ENCODE measurements at places on chromosomes 7 and 10.

- no peak for DNase-seq
These were observed 56.8 kb upstream of the SVIL start for GRCh38 chr10:29691564-29692072.

DNA sequence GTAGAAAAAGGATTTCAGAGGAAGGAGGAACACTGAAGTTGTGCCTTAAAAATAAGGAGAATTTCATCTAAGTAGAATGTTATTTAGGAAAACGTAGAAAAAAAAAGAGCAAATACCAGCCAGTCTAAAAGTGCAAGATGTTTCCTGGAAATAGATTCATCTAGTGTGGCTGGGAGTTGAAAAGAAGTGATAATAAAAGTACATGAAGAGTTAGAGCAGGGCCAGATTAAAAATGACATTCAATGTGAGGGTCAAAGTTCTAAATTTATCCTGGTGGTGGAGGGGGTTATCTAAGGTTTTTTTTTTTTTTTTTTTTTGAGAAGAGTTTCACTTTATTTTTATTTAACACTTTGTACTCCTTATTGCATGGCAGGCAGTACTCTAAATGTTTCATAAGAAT lies 289.3 kb downstream of the MDFIC start:
- no peak for DNase-seq

DNA sequence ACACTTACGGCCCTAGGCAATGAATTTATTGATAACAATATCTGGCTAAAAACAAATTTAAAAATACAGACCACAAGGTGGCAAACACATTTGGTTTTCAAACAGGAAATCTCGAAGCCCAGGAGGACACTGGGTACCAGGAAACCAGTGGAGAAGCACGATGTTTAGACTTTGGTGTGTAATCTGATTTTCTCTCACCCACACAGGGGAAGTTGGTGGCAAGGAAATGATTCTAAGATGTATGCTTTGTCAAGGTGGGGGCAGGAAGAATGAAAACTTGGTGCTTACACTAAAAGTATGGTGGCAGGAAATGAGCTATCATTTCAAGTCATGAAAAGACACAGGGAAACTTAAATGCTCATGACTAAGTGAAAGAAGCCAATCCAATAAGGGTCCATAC lies 113.2 kb upstream of the ANKRD1 start:
- no peak for DNase-seq

GRCh38 chr7:117955046-117955445 lies 81.8 kb upstream of the CTTNBP2 start:
- DNase-seq = no peak

DNA sequence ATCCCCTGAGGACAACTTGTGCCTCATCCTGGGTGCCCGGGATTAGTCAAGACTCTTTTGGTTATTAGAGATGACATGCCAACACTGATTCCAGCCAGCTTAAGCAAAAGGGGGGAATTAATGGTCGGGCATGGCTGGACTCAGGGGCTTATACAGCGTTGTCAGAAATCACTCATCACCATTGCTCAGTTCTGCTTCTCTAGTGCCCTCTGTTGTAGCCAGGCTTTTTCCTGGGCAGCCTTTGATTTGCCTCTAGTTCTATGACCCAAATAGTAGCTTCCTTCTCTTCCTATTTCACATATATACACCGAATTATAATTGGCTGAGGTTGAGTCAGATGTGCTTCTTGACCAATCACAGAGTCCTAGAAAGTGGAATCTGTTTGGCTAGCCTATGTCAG lies 192.0 kb upstream of the HABP2 start:
- DNase-seq = no peak

- no peak for DNase-seq
These were observed 190.9 kb downstream of the VTI1A start for GRCh38 chr10:112637901-112638300.

DNA sequence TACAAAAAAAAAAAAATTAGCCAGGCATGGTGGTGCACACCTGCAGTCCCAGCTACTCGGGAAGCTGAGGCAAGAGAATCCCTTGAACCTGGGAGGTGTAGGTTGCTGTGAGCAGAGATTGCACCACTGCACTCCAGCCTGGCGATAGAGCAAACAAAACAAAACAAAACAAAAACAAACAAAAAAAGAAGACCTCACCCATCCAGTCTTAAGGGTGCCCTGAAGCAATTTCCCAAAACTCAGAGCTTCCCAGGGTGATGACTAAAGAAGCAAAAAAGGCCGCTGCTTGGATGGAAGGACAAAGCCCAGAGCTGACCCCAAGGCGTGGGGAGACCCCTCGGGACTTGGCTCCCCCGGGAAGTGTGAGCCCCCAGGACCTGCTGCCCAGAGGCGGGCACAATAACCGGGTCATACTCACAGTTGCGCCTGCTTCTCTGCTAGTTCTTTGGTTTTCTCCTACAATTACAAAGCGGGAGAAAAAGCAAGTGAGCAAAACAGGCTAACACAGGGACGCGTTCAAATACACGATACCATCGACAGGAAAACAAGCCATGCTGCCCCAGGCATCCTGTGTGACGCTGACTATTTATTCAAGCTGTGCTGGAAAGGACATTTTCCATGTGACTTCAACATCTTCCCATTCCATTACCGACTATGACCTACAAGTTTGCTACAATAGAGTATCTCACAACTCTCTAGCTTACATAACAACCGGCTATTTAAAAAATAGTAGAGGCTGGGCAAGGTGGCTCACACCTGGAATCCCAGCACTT lies 29.9 kb downstream of the PAPOLB start:
- no peak for DNase-seq

- DNase-seq = no peak
These were observed 661.2 kb downstream of the AUTS2 start for GRCh38 chr7:70259502-70259901.

DNA sequence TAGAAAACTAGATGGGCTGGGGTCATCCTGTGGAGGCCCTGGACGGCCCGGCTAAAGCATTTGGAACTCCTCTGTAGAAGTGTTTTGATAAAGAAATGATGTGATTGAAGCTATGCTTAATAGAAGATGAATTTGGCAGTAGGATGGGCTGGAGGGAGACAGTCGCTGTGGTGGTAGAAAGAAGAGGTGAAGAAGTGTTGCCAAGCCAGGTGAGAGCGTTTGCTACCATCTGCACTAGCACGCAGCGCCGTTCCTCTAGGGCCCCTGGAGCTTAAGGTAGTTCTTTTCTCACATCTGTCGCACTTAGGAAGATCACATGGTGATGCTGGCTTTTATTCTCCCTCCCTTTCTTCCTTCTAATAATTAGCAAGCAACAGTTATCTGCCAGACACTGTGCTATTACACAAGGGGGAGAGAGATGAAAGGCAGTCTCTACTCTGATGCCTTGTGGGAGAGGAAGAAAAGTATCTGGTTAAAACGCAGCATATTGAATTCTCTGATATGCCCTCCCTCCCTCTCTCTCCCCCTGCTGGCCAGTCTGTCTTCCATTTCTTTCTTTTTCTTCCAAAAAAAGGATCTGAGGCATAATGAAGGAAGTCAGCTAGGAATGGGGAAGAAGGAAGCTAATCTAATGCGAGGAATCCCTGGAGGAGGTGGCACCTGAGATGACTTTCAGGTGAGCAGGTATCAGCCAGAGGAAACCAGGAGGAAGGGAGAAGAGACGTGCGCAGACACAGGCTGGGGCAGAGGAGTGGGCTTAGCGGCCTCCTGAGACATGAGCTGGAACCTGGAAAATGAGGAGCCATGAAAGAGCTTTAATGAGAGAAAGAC lies 162.3 kb upstream of the KLF14 start:
- peak; percentile 70 for DNase-seq

- DNase-seq = no peak
These were observed 58.1 kb downstream of the ITGA8 start for GRCh38 chr10:15661574-15661973.

DNA sequence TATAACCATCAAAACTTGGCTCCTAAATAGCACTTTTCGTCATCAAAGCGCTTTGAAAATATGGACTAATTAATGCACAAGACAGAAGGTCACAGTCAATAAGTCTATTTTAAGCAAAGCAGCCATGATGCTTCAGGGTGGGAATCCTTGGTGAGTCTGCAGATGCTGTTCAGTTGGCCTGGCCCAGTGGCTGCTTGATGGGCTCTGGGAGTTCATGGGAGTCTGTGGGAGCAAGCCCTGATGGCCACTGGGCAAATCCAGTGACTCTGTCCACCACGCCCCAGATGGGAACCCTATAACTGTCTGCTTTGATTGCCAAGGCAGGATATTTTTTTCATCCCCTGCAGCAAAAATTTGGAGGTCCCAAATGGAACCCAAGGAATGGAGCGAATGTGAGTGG lies 95.7 kb upstream of the CTBP2 start:
- no peak for DNase-seq

- no peak for DNase-seq
These were observed 80.5 kb downstream of the ELAPOR2 start for GRCh38 chr7:86978808-86979506.

GRCh38 chr10:127755753-127756152 lies 18.8 kb downstream of the FOXI2 start:
- DNase-seq = peak; percentile 83

DNA sequence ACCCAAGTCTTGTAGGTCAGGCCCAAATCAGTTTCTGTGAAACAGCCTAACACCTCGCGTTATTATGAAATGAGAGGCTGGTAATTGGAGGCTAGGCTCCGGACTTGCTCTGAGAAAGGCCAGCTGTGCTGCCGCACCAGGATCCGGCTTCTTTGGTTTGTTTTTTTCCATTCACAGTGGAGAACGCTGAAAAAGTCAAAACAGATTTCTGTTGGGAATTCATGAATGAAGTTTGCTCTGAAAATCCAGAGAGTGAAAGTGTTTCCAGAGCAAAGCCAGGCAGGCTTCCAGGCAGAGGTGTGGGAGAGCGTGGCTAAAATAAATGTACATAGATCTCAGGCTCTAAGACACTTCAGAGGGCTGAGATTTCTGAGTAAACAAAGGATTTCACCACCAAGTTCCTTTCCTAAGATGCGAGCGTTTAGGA lies 240.1 kb downstream of the TRIL start:
- no peak for DNase-seq

- no peak for DNase-seq
These were observed 405.5 kb upstream of the C7orf33 start for GRCh38 chr7:148185041-148185440.

DNA sequence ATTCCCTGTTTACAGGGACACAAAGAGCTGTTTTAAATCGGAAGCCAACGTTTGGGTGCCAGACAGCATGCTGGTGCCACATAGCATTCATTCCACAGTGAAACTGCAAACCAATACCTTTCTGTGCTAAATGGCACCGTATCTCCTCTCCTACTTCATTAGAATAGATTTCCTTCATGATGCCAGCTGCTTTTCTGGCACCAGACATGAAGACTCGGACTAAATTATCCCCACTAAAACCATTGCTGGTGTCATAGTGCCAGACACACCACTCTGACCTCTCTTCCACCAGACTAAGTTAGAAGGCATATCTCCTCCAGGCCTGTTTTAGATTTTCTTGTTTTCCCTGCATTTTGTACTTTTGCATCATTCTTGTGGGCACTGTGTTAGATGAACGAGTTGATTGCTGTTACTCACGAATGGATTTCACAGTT lies 155.1 kb downstream of the ETV1 start:
- no peak for DNase-seq

DNA sequence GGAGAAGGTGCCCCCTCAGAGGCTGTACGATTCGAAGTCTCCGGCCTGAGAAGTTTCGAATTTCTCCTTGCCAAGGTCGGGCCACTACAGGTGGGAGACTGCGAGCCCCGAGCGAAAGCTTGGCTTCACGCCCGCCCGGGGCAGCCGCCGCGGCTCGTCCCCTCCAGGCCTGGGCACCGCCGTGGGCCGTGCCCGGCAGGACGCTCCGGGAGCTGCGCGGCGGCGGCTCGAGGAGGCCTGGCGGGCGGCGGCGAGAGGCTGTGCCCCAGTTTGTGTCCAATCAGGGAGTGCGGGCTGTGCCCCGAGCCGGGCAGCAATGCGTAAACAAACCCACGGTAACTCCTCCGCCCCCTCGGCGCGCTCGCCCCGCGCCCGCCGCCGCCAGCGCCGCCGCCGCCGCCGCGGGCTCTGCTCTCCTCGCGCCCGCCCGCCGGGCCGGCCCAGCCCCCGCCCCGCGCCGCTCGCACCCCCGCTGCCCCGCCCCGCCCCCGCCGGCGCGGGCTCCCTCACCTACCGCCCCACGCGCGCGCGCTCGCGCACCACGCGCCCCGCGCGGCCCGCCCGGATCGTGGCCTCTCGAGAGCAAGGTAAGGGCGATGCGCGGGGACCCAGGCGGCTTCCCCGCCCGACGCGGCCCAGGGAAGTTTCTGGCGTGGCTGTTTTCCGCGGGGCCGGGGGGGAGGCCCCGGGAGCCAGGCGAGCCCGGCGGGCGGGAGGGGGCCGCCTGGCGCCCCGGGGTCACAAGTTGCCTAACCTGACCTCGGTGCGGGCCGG lies 57.8 kb upstream of the PCGF5 start:
- peak; percentile 23 for DNase-seq

- no peak for DNase-seq
These were observed 104.2 kb downstream of the CTTNBP2 start for GRCh38 chr7:117769085-117769484.

DNA sequence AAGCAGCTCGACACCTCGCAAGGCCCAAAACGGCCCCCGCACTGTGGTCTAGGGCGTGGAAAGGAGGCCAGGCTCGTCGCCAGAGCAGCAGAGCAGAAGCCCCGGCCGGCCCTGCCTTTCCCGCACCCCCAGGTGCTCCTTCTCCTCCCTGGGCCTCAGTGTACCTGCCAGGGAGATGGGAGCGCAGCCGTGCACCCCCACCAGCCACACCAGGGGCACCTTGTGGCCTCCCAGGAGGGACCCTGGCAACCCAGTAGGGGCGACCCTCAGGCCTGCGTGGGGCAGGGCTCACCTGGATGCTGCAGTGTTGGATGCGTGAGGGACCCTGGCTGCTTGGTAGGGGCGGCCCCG lies 9.5 kb downstream of the PDGFA start:
- DNase-seq = no peak

GRCh38 chr10:133113847-133114246 lies 26.1 kb downstream of the ADGRA1 start:
- no peak for DNase-seq

- DNase-seq = no peak
These were observed 2.7 kb upstream of the EN2 start for GRCh38 chr7:155455132-155455693.

DNA sequence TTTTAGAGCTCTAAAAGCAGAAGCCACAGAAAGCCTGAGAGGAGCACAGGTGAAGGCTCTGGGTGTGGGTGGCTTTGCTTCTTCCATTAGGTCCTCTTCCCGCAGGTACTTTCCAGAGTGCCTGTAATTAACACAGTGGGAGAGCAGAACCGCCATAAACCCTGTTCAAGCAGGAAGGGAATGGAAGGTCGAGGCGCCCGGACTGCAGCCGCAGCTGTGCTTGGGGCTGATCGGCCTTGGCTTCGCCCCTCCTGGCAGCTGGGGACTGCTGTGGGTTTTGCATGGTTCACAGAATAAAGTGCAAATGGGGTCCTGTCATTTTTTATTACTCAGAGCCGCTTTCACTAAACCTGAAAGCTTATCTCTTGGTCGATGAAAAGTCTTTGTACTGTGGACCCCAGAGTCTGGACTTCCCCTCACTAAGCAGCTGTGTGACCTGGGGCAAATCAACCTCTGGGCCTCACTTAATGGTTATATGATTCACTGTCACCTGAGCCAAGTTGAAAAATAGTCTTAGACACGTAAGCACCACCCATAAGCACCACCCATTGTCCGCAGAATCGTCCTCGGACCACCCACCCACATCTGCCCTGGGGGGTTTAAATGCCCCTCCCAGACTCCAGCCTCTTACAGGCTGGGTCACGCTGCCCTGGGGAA lies 100.9 kb downstream of the XRCC2 start:
- no peak for DNase-seq

GRCh38 chr7:64611717-64612116 lies 48.8 kb upstream of the ZNF680 start:
- no peak for DNase-seq

GRCh38 chr10:36671607-36672006 lies 453.8 kb upstream of the ANKRD30A start:
- DNase-seq = no peak

- no peak for DNase-seq
These were observed 2.0 kb upstream of the ARPC1B start for GRCh38 chr7:99372275-99373090.

Data from Kasumi-1 (cell line).